Kasumi-1 (cell line): ENCODE measurements at places on chromosomes 6 and 20.
A peak's percentile ranks its signal among the peaks of the same experiment; 100 is the strongest.

- no peak for DNase-seq
Observed at GRCh38 chr6:50056242-50056641, 6.5 kb upstream of the DEFB112 start.

- no peak for DNase-seq
Observed at GRCh38 chr20:50859161-50859560, 64.3 kb downstream of the BCAS4 start.

DNA sequence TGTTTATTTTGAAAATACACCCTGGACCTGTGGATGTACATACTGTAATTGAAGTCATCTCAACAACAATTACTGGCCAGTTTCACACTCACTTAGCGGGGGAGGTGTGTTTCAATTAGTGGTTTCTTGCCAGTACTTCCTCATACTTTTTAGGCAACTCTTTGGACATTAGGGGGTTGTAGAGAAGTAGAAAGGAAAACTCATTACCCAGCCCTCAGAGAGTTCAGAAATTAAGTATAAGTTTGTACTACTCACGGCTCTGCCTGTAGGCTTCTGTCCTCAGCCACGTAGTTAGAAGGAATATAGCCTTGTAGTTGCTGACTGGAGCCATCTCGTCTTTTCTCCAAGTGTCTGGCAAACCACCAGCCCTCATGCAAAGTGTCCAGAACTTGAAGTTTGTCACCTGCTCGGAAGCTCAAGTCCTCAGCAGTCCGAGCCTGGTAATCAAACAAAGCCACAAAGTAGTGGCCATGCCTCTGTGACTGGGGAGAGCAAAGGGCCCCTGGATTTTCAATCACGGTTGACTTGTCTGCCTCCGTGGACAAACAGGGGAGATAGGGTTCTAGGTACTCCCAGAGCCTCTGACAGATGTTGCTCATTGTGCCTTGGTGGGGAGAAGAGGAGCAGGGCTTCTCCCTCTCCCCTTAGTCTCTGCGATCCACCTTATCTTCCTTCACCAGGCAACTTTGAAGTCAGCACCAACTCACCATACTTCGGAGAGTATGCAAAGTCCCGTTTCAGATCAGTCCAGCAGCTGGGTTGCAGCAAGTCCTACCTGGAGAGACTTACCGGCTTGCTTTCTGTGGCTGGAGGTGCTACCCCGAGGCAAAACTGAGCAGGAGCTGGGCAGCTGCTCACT is 749 bp downstream of the FRK start:
- DNase-seq, result peak; percentile 55

- no peak for DNase-seq
Observed at GRCh38 chr6:111994791-111995190, 59.1 kb upstream of the CCN6 start.

DNA sequence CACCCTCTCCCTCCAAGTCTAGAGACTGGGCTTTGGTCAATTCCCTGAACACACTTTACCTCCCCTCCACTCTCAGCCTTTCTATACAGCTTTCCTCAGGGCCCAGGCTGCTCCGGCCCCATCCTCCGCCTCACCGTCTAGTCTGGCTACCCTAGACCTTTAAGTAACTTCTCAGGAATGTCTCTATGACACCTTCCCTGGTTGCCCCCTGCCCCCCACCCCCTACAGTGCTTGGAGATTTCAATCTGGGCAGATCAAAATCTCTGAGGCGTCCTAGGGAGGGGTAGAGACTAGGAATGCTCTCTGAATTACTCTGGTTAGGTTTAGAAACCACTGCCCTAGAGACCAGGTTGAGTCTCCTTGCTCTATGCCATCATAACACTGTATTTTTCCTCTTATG is 6.1 kb downstream of the UBE2J1 start:
- no peak for DNase-seq

DNA sequence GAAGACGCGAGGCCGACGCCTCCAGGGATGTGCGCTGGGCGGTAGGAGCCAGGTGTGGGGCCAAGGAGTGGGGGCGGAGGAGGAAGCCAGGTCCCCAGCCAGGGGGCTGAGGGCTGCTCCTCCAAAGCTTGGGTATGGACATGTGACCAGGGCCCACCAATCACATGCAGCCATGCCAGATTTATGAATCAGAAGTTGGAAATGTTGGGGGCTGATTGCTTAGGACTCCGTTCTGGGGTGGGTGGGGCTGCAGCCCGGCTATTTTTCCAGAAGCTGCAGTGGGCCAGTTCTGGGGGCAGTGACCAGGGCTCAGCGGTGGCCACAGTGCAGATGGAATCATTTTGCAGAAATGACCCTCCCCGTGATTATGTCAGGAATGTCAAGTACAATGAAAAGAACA is 96.0 kb downstream of the CEBPB start:
- DNase-seq, result no peak

DNA sequence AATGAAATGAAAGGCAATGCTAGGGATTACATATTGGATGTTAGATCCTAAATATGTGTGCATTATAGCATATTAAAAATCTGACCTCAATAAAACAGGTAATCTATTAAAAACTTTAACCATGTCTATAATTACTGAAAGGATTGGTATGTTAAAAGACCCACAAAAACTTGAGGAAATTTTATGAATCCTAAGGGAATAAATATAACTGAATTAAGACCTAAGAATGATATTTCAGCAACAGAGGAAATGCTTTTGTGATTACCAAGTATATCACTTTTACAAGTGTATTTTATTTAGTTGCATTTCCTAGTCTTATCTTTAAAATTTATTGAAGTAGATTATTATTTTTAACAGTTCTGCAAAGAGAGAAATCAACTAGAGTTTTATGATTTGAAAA is 571.5 kb downstream of the HDGFL1 start:
- DNase-seq, result no peak

GRCh38 chr6:33737267-33738026 is 9.3 kb downstream of the IP6K3 start:
- no peak for DNase-seq

GRCh38 chr6:129936329-129937165 is 75.4 kb upstream of the TMEM244 start:
- peak; percentile 55 for DNase-seq

- no peak for DNase-seq
Observed at GRCh38 chr6:170073846-170074245, 217.0 kb downstream of the DLL1 start.

DNA sequence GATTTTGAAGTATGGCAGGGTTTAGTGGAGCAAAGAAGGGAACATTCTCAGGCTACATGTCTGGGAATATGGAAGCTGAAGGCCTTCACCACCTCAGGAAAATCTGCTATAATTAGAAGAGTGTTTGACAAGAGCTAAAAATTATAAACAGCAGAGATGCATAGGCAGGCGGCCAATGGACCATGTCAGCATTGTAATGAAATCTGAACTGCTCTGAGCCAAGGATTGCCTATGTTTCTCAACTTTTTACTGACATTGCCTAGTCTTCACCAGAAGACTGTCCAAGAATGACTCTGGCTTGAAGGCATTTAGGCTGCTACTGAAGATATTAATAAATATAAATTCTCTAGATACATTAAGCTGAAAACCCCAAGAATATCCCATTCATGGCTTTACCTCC is 84.1 kb downstream of the C6orf52 start:
- DNase-seq, result no peak

GRCh38 chr6:145551164-145551563 is 184.2 kb downstream of the EPM2A start:
- no peak for DNase-seq

- DNase-seq, result no peak
Observed at GRCh38 chr6:23243854-23244253, 674.5 kb downstream of the HDGFL1 start.
